Activated naive CD4-positive, alpha-beta T cell (primary cell): ENCODE measurements at places on chromosomes 2 and 18.

DNA sequence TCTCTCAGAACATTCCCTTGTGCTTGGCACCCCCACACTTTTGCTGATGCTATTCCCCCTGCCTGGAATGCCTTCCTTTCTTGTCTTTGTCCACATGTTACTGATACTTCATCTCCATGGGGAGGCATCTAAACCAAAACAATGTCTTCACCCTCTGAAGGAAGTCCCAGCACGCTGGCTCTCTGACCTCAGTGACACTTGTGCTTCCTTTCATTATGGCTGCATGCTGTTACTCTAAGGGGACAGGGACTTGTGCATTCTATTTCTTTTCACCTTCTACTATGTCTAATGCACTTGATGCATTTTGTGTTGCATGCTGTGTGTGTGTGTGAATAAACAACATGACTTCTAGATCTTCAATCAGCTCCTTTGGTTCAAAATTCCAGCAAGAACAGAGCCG lies 24.6 kb downstream of the EFR3B start:
- no peak for DNase-seq

DNA sequence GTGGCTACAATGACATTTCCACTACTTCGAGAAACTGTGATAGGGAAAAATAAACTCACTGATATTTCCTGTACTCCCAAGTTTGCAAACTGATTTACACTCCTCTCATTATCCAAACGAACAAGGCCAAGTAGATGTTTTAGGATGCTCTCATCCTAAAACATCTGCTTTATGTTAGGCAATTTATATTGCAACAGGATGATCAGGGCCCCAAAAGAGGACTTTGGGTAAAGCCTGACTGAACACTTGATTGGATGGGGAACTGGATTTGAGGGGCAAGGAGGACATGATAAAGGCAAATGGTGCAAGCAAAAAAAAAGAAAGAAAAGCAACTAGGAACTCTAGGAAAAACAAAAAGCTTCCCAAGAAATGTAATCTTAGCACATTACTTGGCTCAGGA lies 2.1 kb upstream of the HES6 start:
- no peak for DNase-seq

- no peak for DNase-seq
Measured at GRCh38 chr2:108364676-108365297, 13.0 kb upstream of the SULT1C4 start.

DNA sequence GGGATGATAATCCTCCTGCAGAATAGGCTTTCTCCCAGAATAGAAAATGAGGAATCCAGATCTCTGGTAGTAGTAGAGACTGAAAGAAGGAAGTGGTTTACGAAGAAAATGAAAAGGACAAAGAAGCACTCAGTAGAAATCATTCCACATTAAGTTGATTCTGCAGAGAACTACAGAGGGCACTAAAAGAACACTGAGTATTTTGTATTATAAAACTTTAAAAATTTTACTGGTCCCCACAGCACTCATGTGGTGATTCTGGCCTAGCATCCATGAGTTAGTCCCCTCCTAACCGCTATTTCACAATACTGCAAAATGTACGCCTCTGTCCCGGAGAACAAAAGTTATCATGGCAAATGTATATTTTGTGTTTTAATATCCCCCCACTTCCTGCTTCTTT lies 42.9 kb upstream of the SLC35F5 start:
- DNase-seq: no peak

- no peak for DNase-seq
Measured at GRCh38 chr2:31244101-31244500, 10.1 kb downstream of the EHD3 start.

- DNase-seq: no peak
Measured at GRCh38 chr2:96164459-96165184, 19.4 kb upstream of the DUSP2 start.

- no peak for DNase-seq
Measured at GRCh38 chr18:25288340-25288938, 63.5 kb downstream of the ZNF521 start.

- DNase-seq: no peak
Measured at GRCh38 chr2:80141007-80141726, 163.4 kb downstream of the LRRTM1 start.

DNA sequence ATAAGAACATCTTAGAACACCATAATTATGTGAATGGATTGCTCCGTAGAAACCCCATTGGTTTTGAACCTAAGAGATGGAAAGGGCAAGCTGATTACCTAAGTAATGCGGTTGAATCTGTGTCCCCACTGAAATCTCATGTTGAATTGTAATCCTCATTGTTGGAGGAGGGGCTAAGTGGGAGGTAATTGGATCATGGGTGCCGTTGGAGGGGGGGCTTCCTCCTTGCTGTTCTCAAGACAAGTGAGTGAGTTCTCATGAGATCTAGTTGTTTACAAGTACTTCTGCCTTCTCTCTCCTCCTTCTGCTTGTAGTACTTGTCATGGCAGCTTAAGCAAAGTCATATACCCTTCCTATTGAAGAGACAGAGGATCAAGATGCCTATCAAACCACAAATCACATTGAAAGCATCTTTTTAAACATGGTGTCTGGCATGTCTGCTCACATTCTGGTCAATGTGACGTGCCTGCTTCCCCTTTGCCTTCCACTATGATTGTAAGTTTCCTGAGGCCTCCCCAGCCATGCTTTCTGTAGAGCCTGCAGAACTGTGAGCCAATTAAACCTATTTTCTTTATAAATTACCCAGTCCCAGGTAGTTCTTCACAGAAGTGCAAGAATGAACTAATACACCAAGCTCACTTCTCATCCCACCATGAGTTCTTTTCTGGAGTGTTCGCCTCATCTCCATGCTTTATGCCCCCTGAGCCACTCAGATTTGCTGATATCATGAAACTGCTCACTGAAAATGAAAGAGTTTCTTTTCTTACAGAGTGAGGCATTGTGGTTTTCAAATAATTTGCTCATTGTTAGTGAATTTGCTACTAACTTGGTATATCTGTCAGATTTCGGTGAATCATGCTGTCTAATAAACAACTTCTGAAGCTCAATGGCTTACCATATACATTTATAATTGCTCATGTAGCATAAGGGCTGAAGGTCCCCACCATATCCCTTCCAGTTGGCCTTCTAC lies 23.6 kb downstream of the KCNE4 start:
- no peak for DNase-seq

DNA sequence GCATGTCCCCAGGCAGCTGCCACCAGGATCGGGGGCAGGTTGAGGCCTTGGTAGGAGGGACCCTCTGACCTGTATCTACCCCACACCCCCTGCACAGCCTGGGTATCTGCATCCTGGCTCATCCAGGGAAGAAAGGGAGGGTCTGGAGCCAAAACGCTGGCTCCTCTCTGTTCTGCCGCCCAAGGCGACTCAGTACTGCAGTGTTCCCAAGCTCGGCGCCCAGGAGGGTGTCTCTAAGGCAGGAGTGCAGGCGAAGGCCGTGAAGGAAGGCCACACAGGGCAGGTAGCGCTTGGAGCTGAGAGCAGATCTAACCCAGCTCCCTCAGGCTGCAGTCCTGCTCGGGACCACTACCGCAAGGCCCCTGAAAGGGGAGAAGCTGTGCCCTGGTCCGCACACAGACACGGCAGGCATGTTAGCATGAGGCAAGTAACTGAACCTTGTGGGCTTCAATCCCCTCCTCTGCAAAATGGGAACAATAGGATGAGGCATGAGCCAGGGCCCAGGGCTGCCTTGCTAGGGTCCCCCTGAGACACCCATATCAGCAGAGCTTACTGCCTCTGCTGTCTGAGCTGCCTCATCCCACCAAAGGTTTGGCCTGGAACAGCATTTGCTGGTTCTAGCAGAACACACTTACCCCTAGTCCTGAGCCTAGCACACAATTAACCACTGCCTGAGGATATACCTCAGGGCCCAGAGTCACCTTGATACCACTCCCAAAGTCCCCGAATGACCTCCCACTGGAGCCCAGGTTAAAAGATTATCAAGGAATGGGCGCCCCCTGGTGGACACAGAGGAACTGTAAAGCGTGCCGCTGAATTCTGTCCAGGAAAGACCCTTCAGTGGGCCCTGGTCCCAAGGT lies 6.5 kb downstream of the PTMA start:
- peak; percentile 75 for DNase-seq

- DNase-seq: no peak
Measured at GRCh38 chr2:169095621-169096105, 26.3 kb downstream of the DHRS9 start.

GRCh38 chr2:79835911-79836310 lies 323.1 kb downstream of the CTNNA2 start:
- no peak for DNase-seq

GRCh38 chr2:12363569-12363968 lies 353.2 kb upstream of the TRIB2 start:
- DNase-seq: no peak

GRCh38 chr2:131046028-131046917 lies 47.0 kb downstream of the FAM168B start:
- DNase-seq: no peak

DNA sequence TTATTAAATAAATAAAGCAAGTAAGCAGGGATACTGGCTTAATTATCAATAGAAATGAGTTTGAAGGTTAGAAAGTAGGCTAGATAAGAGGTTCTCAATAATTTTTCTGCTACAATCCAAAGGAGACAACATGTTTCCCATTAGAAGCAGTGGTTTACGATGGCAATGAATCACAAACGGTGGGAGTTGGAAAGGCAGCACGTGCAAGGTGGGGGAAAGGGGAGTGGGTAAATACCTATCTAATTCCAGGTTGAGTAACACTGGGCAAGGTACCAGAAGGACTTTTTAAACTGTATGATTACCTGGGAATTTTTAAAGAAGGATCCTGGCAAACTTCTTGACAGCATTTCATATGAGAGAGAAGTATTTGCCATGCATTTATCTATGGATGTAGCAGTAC lies 289.9 kb downstream of the NBAS start:
- no peak for DNase-seq

DNA sequence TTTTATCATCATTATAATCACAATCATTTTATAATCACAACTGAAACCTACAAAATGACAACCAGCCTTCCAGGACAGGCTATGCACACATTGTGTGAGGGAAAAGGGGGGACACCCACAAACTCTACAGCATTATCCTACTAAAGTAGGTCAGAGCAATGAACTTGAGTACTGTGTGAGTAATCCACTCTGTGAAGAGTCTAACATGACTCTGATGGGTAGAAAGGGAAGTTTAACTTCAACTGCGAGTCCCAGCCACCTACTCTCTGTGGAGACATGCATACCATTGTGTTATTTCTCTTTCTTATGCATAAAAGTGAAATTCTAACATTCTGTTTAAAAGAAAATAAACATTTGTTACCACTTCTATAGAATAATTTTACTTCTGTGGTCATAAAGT lies 177.9 kb downstream of the ZNF516 start:
- DNase-seq: no peak

DNA sequence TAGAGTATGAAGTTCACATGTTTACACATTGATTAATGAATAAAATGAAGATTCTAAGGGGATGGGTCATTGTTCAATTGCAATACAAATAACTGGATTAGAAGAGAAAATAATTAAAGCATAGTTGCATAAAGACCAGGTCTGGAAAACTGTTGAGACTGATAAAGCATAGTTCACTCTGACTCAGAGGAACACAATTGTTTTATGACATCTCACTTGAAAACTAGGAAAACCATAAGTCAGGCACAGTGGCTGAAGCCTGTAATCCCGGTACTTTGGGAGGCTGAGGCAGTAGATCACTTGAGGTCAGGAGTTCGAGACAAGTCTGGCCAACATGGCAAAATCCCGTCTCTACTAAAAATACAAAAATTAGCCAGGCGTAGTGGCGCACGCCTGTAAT lies 46.7 kb downstream of the PLA2R1 start:
- DNase-seq: no peak

DNA sequence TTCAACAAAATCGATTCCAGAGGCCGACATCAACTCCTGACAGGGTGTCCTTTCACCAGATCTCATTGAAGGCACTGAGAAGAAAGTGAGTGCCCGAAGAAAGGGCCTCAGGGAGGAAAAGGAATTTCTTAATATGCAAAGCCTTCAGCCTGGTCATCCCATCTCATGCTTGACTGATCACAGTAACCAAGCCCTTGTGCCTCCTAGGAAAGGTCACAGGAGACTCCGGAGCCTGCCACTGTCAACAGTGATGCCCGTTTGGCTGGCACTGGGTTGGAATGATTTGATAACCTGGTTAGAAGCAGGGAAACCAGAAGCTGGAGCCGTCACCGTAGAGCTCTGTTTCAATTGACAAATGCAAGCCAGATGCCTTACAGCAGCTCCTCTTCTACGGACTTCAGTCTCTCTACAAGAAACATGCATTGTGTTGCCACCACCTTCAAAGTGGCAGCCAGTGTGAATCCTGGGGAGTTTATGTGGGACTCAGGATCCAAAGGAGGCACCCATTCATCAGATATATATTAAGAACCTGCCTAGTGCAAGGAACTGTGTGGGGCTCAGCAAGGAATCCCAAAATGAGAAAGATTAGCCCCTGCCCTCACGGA lies 24.6 kb downstream of the COX7A2L start:
- DNase-seq: no peak

GRCh38 chr2:8570637-8571036 lies 111.2 kb upstream of the ID2 start:
- no peak for DNase-seq

GRCh38 chr18:24397131-24397693 lies 412 bp downstream of the OSBPL1A start:
- no peak for DNase-seq

- no peak for DNase-seq
Measured at GRCh38 chr2:241788572-241788971, 11.9 kb downstream of the GAL3ST2 start.

GRCh38 chr2:88036182-88036581 lies 19.4 kb downstream of the KRCC1 start:
- no peak for DNase-seq

- no peak for DNase-seq
Measured at GRCh38 chr2:184481865-184482264, 116.5 kb upstream of the ZNF804A start.

DNA sequence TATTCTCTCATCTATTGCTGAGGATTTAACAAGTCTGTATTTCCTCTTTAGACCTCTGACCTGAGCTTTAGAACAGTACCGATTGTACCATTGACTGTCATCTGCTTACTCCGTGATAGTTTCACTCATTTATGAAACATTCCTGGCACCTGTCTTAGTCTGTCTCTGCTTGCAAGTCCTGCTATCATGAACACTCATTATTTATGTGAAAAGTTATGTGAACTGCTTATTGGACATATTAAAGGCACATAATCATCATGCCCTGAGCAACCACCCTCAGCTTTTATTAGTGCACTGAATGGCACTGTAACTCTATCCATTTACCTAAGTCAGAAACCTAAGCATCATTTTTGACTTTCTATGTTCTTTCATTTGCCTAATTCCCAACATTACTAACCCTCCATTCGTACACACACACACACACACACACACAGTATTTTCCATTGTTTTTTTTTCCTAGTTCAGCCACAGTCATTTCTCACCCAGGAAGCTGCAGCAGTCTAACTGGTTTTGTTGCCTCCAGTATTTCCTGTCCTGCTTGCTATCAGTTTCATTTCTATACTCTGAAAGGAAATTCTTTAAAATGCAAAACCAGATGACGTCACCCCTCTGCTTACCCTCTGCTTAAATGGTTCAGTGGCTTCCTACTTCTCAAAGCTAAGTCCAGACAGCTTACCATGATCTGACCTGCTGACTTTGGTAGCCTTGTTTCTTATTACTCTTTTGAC lies 146.1 kb downstream of the HAUS1 start:
- DNase-seq: peak; percentile 1
